ENCODE measurements at places on chromosomes 16 and 17.

- no peak for DNase-seq
Measured at GRCh38 chr17:824378-824777, 42.2 kb downstream of the MRM3 start.

DNA sequence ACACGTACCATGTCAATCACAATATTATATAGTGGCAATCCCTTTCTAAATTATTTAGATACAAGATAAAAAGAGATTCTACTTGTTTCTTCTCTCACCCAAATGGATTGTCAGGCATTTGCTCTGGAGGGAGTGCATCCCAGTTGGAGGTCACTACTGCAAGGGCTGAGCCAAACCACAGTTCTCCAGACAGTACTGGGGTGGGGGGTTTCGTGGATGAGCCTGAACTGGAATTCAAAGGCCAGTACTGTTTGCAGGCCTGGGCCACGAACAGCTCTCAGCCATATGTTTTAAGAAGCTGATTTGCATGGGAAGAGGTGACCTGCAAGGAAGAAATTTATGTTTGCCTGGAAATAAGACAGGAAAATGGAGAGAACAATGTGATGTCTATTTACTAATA lies 314.9 kb downstream of the PMP22 start:
- DNase-seq, result no peak

DNA sequence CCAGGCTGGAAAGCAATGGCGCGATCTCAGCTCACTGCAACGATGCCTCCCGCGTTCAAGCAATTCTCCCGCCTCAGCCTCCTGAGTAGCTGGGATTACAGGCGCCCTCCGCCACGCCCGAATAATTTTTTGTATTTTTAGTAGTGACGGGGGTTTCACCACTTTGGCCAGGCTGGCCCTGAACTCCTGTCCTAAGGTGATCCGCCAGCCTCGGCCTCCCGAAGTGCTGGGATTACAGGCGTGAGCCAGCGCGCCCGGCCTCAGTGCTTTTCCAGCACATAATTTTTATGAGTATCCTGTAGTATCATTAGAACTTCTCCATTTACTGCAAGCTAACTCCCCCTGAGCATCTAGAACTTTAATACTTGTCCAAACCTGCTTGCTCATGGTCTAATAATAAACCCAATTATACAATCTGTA lies 1.8 kb downstream of the UBE2G1 start:
- no peak for DNase-seq

- DNase-seq, result no peak
Measured at GRCh38 chr16:10888320-10888937, 11.4 kb downstream of the CIITA start.

DNA sequence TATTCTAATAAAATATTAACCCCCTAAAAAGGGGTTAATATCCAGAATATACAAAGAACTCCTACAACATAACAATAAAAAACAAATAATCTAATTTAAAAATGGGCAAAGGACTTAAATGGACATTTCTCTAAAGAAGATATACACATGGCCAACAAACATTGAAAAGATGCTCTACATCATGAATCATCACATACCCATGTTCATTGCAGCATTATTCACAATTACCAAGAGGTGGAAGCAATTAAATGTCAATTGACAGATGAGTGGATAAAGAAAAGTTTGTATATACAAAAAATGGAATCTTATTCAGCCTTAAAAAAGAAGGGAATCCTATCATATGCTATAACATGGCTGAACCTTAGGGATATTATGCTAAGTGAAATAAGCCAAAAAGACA lies 36.8 kb downstream of the CPD start:
- no peak for DNase-seq

DNA sequence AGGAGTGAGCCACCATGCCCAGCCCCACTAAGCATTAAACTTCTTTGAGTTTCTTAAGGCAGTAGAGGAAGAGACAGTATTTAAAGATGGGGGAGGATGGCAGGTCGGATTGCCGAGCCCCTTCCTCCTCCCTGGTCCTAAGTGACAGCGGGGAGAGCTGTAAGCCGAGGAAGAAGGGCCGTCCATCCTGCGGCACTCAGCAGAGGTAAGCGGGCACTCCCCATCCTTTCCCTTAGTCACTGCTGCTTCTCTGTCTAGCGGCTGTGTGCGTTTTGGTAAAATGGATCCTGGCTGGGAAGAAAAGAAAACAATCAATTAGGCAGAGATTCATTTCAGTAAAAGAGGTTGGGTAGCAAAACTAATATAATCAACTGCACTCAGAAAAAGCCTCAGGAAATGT lies 13.9 kb downstream of the DNAAF1 start:
- DNase-seq, result no peak

- no peak for DNase-seq
Measured at GRCh38 chr16:87461466-87461991, 31.3 kb downstream of the ZCCHC14 start.

- DNase-seq, result no peak
Measured at GRCh38 chr16:87203060-87203656, 114.0 kb downstream of the C16orf95 start.

DNA sequence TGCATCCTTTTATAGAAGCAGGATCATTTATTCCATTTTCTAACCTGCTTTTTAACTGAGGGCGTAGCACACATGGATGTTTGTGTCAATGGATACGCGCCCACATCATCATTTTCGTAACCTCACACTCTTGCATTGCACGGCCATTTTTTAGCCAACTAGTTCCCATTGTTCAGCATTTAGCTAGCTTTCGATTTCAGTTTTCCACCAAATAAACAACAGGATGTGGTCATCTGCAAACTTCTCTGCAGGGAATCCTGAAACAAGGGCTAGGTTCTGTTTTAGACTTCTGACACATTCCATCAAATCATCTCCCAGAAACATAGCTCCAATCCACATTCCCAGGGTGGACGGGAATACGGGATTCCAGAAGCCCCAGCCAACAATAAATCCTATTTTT lies 6.4 kb downstream of the CYB561 start:
- DNase-seq, result no peak

DNA sequence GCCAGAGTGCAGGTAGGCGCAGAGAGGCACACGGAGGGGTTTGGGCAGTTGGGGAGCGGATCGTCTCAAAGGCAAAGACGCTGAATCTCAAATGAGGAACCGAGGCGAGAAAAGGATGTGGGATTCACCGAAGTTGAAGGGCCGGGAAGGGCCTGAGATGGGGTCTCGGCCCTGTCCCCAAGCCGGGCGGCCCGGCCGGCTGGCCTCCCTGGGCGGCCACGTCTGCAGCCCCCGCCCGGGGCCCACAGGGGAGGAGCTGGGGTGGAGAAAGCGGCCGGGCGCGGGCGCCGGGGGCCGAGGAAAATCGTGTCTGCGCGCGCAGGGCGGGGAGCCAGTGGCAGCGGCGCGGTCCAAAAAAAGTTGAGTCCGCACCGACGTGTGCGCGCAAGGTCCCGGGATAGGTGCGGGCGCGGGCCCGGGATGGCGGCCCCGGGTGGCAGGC lies 458 bp downstream of the SLC12A4 start:
- DNase-seq, result no peak

DNA sequence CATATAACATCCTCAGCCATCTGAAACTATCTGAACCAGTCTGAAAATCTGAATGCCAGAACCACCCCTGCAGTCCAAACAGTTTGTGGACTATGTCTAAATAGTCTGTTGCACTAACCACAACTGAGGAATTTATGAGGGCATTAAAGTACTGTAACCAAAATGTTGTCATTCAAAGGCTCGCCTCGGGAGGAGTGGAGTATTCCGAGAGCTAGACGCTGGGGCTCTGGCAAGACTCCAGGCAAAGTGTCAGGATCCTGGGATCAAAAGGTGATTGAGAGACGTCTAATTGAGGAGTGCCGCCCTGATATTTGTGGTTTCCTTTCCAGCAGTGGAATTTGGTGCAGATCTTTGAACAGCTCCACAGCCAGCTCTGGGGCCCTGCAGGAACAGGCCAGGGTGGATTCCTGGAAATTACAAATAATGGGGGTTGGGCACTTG lies 142.9 kb upstream of the MYOCD start:
- no peak for DNase-seq

GRCh38 chr16:3118846-3119245 lies 6.5 kb downstream of the ZNF205 start:
- no peak for DNase-seq

All from CD4-positive, alpha-beta T cell (primary cell).